ENCODE measurements at places on chromosomes 3 and 15.

- DNase-seq, result no peak
These were observed 89.1 kb upstream of the ALCAM start for GRCh38 chr3:105277656-105278055.

DNA sequence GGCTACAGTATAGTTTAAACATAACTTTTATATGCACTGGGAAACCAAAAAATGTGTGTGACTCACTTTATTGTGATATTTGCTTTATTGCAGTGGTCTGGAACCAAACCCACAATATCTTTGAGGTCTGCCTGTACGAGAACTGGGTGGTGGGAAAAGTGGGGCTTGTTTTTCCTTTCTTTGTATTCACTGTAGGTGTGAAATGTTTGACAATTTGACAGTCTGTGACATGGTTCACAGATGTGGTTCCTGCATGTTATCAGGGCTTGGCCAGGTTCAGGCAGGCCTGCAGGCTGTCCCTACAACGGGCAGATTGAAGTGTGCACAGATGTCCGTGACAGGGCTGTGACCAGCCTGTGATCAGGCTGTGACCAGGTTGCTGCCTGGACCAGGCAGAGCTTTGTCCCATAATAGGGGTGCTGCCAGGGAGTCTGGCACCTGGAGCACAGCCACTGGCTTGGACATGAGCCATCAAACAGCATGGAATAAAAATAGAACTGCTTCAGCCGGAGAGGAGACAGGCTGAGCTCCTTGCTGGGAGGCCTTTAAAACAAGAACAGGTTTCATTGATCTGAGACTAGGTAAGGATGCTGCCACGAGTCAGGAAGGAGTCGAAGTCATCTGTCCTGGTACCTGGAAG is 61.0 kb downstream of the KLF13 start:
- no peak for DNase-seq

- DNase-seq, result no peak
These were observed 28.6 kb upstream of the VEPH1 start for GRCh38 chr3:157531771-157532170.

GRCh38 chr15:56582785-56583184 is 117.8 kb upstream of the MNS1 start:
- DNase-seq, result no peak

DNA sequence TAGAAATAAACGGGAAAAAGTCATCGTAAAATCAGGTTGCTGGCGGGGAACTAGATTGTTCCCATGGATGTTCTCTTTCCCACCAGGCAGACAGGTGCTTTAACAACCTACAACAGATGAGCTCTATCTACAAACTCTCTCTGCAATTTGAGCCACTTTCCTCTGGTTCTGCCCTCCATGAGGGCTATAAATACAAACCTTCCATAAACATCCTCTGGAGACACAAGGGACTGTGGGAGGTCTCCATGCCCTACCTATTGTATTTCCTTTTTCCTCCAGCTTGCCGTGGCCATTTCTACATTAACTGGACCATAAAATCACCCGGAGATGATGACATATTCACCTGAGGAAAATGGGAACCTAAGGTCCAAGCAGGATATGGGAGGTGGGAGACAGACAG is 151.1 kb downstream of the GABRB3 start:
- no peak for DNase-seq

GRCh38 chr15:79522656-79523055 is 90.5 kb downstream of the MINAR1 start:
- no peak for DNase-seq

- DNase-seq, result peak; percentile 1
These were observed 319.2 kb downstream of the SLC9A9 start for GRCh38 chr3:143529018-143529478.

DNA sequence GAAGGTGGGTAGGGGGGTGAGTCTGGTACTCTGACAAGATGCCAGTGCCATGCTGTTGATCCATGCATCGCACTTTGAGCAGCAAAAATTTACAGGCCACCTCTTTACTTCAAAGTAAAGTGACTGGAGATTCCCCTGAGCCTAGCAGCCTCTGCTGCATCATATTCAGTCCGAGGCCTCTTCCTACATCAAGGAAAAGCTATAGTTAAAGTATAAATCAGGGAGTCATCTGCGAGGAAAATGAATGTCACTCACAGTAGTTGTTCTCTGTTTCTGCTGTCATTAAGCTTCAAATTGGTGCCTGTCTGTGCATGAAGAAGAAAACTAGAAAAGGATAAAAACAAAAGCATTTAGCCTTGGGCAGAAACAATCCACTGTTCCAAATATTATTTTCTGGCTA is 706.2 kb downstream of the TBL1XR1 start:
- no peak for DNase-seq

DNA sequence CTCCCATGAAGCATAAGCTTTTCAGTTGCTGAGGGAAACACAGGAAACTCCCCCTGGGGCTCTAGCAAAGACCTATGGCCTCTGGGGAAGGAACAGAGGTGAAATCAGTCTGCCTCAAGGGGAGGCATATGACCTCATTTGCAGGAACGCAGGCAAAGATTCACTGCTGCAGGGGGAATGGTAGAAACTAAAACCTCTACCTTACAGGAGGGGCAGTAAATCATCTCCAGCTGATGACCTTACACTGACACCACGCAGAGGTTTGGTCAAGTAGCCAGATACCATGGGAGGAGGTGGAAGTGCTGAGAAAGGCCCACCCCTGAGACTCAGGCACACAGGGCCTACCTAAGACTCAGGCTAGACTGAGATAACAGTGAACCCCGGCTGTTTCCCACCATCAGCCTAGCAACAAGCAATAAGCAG is 81.1 kb downstream of the RAD18 start:
- no peak for DNase-seq

DNA sequence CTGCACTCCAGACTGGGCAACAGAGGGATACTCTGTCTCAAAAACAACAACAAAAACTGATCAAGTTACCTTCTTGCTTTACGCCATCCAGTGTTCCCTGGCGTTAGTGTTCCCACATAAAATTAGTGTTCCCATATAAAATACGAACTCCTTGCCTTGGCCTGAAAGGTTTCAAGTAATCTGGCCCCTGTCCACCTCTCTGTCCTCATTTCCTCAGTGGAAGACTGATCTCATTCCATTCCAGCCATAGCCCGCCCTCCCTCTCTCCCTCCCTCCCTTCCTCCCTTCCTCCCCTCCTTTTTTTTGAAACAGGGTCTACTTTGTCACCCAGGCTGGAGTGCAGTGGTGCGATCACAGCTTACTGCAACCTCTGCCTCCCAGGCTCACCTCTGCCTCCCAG is 2.8 kb upstream of the CAND2 start:
- no peak for DNase-seq

GRCh38 chr3:118480101-118480860 is 554.4 kb downstream of the IGSF11 start:
- no peak for DNase-seq

DNA sequence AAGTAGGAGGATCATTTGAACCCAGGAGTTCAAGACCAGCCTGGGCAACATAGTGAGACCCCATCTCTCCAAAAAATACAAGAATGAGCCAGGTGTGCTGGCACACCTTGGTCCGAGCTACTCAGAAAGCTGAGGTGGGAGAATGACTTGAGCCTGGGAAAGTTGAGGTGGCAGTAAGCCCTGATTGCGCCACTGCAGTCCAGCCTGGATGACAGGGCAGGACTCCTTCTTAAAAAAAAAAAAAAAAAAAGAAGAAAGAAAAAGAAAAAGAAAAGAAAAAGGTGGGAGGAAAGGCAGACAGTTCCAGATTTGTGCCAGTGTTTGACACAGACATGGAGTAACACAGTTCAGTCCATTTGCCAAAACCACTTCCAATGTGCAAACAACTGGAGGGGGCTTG is 75.7 kb downstream of the ATP10A start:
- DNase-seq, result no peak

DNA sequence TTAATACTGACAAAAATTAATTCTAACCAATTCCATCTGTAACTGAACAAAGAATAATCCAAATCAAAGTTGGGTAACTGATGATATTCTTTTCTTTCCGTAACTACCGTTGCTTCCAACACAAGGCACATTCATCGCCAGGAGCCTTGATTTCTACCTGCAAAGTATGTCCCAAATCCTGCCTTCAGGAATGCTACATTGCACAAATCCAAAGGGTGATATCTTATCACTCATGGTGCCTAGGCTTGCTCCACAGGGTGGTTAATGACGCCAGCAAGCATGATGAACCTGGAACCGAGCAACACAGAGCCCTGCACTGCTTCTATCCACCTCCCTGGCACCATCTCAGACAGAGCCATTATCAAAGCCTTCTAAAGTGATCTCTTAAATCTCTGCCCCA is 772.7 kb downstream of the ROBO1 start:
- no peak for DNase-seq

- DNase-seq, result no peak
These were observed 14.6 kb downstream of the SPINK8 start for GRCh38 chr3:48318713-48319468.

GRCh38 chr15:99239545-99240198 is 9.7 kb downstream of the TTC23 start:
- DNase-seq, result no peak

- no peak for DNase-seq
These were observed 424.7 kb upstream of the THBS1 start for GRCh38 chr15:39156166-39156565.

- DNase-seq, result no peak
These were observed 326.4 kb upstream of the SATB1 start for GRCh38 chr3:18751514-18751913.

DNA sequence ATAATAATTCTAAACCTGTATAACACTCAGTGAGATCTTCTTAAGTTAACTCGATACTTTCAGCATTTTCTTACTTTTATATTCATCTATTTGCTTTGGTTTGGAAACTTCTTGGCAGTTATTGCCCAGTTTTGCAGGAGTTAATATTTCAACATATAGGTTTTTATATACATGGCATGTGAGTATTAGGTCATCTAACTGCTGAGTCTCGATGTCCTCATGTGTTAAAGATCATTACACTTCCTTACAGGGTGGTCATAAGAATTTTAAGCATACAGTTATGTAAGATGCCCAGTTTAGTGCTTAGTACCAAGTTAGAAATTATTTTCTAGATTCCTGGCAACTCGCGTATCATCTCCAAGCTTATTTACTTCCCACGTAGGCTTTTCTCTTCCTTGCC is 62.9 kb downstream of the TMEM39A start:
- no peak for DNase-seq

DNA sequence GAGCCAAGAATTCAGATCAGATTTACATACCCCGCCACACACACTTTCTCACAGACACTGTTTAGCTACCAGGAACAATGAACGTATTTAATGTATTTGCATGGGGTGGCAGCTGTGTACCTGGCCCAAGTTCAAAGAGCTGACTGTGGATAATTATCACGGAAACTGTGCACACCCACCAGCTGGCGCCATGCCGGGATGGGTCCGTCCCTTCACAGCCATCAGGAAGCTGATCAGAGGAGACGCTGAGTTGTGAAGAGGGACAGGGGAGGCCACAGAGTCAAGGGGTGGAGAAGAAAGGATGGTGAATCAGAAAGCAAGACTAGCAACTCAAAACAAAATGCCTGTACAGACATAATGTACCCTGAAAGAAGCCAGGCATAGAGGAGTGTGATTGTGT is 13.1 kb upstream of the PLA2G4D start:
- no peak for DNase-seq

DNA sequence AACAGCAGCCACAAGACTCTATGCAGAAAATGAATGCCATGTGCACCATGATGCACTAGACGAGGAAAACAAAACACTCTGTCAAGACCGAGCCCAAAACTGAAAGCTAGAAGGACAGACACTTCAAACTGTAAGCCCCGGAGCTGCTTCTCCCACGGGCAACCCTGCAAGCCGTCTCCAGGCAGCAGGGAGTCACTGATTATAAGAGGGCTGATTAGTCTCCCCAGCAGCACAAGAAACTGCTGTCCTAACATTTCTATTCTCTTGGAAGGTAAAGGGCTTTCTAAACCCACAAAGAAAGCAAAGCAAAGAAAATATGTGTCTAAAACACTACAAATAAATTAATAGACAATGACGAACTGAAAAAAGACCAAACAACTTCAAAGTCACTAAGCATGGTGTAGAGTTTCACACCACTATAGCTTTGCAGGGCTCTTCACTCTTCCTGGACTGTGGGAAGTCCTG is 15.5 kb downstream of the TBC1D2B start:
- DNase-seq, result peak; percentile 40

DNA sequence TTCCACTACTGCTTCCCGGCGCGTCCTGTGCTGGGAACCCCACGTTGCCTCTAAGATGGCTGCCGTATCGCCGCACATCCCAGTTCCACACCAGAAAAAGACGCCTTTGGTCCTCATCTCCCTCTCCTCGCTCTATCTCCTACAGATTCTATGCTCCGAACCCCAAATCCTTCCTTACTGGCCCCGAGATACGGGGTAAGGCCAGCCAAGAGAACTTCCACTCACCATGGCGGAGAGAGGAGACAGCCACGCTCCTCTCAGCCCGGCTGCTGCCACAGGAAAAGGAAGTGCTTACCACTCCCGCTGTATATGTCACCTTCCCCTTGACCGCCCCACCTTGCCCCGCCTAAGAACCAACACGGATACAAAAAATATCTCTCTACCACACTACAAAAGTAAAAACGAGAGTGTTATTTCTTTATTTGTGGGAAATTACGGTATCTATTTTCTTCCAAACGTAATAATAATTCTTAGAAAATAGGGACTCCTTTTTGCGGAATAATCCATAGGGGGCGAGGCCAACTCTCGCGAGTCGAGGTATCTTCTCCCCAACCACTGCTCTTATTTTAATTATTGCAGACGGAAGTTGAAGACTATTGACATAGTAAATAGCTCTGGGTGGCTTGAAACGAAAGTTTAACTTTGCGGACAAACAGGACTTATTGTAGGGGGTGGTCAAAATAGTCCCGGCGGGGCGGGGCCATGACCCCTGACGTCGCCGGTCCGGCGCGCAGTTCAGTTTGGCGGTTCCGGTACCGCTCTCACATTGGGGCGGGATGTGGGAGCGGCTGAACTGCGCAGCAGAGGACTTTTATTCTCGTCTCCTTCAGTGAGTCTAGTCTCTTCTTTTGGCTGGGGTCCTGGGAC is at the start of the genes RPL4 and ZWILCH:
Gene RPL4, minus strand, starts transcription at position 293 of the 867 bp plus-strand sequence. Its CDS starts 65 bp downstream, at position 228.
Gene ZWILCH, plus strand, starts transcription at position 764 of the 867 bp plus-strand sequence. Its CDS starts 13 bp downstream, at position 777.
- peak; percentile 76 for DNase-seq

- DNase-seq, result no peak
These were observed 25.7 kb downstream of the FSTL1 start for GRCh38 chr3:120424976-120425570.

- DNase-seq, result no peak
These were observed 34.7 kb downstream of the GAP43 start for GRCh38 chr3:115658032-115658336.

GRCh38 chr3:41808152-41808551 is 153.8 kb downstream of the ULK4 start:
- DNase-seq, result no peak

GRCh38 chr3:191123946-191124345 is 75.1 kb upstream of the OSTN start:
- DNase-seq, result no peak
